Hepatocyte (in vitro differentiated cells): ENCODE measurements at places on chromosomes 4 and X. TPM values are rescaled to one million over a fixed set of nuclear protein-coding genes. Genes with fewer than 3 reads are reported as not detected.

- DNase-seq, result no peak
These were observed 206.2 kb downstream of the TENM3 start for GRCh38 chr4:182449186-182449929.

- DNase-seq, result no peak
These were observed 35.6 kb downstream of the RASGEF1B start for GRCh38 chr4:81436096-81436495.

GRCh38 chrX:127038065-127038464, 218.5 kb downstream of the PRR32 start:
- DNase-seq, result no peak

DNA sequence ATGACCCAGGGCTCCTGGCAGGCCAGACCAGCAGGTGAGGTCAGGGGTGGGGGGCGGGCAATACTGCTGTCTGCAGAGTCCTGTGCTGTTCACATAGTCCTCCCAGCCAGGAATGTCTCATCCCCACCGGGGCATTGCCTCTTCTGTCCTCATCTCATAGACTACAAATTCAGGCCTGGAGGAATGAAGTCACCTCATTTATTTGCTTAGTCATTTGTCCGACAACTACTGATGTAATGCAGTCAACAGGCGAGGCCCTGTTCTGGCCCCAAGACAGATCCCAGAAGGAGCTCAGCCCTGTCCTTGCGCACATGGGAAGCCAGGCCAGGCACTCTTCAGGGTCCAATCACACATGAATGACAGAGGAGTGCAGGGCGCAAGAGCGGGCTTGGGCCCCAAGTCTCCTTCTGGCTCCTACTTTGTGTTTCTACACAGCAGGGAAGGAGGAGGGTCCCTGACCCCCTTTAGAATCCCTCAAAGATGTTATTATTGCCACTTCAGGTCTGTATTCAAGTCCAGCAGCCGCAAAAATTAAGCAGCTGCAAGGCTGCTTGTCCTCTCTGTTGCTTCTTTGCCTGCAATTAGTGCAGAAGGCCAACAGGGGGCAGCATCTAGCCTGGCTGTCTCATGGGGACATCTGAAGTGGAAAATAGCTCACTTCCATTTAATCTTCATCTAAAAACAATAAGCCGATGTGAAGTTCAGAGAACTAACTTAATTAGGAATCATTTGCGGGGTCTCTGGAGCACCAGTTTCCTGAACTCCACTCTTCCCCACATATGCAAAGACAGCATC, 15.2 kb upstream of the HMX1 start:
- DNase-seq, result no peak

DNA sequence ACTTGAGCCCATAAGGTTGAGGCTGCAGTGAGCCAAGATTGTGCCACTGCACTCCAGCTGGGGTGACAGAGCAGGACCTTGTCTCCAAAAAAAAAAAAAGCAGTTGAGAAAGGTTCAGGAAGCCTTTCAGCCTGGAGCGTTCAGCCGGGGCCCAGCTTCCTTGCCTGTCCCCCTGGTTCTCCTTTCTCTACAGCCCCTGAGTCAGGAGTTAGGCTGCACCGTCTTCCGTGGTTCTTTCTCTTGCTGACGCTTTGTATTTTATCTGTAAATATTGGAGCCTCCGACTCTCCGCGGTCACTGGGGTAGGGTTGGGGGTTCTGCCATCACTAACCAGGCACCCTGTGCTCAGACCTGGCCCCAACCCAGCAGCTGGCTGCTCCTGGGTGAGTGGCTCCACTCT, 13.8 kb upstream of the UVSSA start:
- DNase-seq, result no peak

DNA sequence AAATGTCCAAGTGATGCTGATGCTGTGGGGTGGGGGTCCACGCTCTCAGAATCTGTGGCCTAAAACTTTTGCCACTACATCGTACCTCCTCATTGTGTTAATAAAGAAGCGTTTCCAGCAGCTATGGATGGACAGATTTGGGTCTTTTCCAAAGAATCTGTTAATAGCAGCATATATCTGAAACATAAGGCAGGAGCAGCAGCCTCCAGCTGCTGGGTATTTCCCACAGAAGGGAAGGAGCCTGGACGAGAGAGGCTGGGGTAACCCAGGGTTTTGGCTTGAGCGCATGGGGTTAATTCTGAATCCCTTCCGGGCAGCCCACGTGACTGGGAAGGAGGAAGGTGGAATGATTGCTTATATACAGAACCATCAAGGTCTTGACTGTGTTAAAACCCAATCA, 332.4 kb downstream of the BCOR start:
- no peak for DNase-seq

DNA sequence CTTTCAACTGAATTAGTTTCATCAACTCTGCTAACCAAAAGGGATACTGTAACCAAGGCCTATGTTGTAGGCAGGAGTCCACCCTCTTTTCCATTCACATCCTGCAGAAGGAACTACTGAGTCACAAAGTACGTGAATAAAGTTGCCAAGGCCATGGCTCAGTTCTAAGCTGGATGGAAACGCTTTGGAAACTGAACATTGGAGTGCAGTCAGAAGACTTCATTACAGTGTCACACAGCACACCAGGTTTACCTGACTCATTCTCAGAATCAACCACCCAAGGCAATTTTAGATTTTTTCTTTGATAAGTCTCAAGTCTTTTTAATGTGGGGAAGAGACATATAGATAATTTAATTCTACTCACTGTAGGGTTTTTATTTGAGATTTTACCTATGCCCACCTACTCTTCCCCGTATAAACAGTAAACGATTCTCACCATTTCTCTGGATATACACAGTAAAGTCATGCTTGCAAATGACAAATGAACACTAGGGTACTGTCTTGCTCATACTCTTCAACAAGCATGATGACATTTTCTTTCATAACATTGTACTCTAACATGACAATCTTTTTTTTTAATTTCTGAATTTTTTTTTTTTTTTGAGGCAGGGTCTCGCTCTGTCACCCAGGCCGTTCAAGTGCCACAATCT, 58.9 kb upstream of the RBM47 start:
- DNase-seq, result no peak

- DNase-seq, result peak; percentile 98
These were observed 636 bp upstream of the AMOT start for GRCh38 chrX:112841114-112841819.

GRCh38 chrX:47828984-47829383, 7.7 kb upstream of the ZNF81 start:
- no peak for DNase-seq

GRCh38 chrX:132875650-132876522, 82.5 kb downstream of the HS6ST2 start:
- no peak for DNase-seq

DNA sequence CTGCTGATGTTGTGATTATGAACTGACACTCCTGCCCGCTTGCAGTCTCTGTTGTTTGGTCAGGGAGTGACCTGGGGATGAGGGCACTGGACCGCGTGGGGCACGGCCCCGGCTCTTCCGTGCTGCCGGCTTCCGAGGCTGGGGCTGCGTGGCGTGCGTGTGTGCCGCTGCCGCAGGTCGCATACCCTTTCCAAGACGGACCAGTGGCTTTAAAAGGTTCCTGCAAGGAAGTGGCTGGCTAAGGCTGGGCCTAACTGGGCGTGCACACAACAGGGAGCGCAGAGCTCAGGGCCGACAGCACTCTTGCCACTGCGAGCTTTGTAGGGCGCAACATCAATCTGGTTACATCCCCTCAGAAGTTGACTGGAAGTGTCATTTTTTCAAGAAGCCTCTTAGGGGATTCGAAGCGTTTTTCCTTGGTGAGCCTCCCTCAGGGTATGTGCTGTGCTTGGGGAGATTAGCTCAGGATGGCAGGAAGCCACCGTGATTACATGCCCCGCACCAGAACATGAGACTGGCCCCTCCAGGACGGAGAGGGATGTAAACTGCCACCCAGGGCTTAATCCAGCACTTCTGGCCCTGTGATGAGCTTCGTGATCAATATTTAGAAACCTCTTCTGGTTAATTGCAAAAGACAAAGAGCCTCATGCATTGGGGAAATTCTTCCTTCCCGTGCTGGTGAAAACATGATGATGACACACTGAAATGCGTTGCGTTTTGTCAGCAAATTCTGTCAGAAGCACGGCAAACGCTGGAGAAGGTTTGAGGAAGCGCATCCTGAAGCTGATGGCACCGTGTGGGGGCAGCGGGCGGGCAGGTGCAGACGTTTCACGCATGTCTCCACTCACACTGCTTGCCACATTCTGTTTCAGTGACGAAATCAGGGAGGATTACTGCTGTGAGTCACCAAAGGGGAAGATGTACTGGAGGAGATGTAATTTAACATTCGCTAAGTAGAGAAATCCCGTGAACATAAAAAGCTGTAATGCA, 11.1 kb downstream of the MAEA start:
- peak; percentile 52 for DNase-seq

The RASL11B gene
- 6.9 and 7.6 TPM in 2 replicates for polyA plus RNA-seq

The DGKK gene
- not detected in 2 replicates for polyA plus RNA-seq

The KLKB1 gene
- 7.7 and 8.8 TPM in 2 replicates for polyA plus RNA-seq

The CXCL8 gene
- polyA plus RNA-seq, result 21.6 and 35.0 TPM in 2 replicates

The CXCL5 gene
- 22.4 and 31.3 TPM in 2 replicates for polyA plus RNA-seq

The PPP4R3C gene
- polyA plus RNA-seq, result not detected in 2 replicates

The SPP1 gene
- 244 and 466 TPM in 2 replicates for polyA plus RNA-seq
